ENCODE measurements at places on chromosomes 3 and 15. TPM values are rescaled to one million over a fixed set of nuclear protein-coding genes. Genes with fewer than 3 reads are reported as not detected.

Gene AADACL2
- not detected for total RNA-seq

Gene CA12
- 203 TPM for total RNA-seq

Gene MESP2
- 0.50 TPM for total RNA-seq

Gene TGM5
- total RNA-seq, result not detected

Gene PPM1L
- total RNA-seq, result 0.90 TPM

Gene ERICH6
- 0.07 TPM for total RNA-seq

Gene LSAMP
- 0.19 TPM for total RNA-seq

Gene CIB2
- total RNA-seq, result 27.9 TPM

Gene DZIP3
- 4.4 TPM for total RNA-seq

Gene SH2D7
- not detected for total RNA-seq

Gene LIPH
- 5.1 TPM for total RNA-seq

Data from A549 treated with dexamethasone at 1 μM for 4 hours (cell line).